ENCODE measurements at places on chromosomes 3 and 15.

DNA sequence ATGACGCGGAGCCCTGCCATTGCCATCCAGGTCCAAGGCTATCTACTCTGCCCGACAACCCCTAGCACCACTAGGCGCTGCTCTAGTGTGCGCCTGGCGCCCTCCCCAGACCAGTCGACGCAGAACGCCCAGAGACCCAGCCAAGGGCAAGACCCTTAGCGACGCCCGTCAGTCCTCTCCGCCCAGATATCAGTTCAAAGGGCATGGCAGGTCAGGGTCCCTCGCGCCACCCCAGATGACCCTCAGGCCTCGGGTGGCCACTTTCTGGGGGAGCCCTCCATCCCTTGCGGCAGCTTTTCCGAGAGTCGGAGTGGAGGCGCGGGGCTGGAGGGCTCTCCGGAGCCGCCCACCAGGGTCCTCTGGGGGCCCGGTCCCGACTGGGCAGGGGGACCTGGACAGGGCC, 371 bp upstream of the CLSTN2 start:
- DNase-seq, result no peak

GRCh38 chr3:178097576-178097975, 438.7 kb upstream of the KCNMB2 start:
- DNase-seq, result peak; percentile 74

DNA sequence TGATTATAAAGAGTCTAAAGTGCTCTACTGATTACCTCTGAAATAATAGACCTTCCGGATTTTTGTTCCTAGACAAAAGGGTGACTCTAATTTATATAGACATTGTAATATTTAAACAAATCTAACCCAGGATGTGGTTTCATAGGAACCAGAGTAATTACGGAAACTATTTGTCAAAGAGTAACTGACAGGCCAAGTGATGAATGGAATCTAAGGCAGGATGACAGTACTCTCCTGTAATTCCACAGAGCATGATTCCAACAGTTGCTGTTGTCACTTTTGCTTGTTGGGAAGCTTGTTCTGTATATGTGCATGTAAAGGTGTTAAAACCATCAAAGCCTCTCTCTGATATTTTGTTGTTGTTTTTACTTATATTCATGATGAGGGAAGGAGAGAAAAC, 1141.0 kb downstream of the IGSF11 start:
- no peak for DNase-seq

DNA sequence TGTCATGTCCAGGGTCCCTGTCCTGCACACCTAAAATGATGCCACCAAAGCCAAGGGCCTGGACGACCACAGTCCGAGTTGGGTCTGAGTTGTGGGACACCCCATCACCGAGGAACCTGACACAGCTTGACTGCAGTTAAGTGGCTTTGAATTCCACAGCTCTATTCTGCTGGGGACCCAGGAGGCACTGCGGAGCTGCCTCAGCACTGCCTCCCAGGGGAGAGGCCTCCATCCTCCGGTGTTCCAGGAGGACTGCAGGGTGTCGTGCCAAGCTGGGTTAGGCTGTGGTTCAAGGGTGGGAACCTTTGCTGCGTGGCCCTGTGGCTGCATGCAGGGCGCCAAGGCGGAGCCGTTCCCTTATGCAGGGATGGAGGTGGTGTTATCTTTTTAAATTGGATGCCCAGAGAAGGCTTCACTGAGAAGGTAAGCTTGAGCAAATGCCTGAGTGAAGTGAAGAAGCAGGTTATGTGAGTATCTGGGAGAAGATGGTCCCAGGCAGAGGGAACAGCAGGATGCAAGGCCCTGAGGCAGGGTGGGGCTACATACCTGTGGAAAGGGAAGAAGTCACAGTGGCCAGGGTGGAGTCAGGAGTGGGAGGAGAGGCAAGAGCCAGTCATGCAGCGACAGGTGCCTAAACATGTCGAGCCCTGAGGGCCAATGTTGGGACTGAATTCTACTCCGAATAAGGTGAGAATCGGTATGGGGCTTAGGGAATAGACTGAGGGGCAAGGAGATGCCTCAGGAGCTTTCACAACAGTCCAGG, 144.8 kb downstream of the TPRA1 start:
- no peak for DNase-seq

- peak; percentile 86 for DNase-seq
Observed at GRCh38 chr15:85618956-85619491, 175.7 kb downstream of the KLHL25 start.

Data from AG04449 (cell line).